CD8-positive, alpha-beta memory T cell (primary cell): ENCODE measurements at places on chromosomes 6 and 20.

DNA sequence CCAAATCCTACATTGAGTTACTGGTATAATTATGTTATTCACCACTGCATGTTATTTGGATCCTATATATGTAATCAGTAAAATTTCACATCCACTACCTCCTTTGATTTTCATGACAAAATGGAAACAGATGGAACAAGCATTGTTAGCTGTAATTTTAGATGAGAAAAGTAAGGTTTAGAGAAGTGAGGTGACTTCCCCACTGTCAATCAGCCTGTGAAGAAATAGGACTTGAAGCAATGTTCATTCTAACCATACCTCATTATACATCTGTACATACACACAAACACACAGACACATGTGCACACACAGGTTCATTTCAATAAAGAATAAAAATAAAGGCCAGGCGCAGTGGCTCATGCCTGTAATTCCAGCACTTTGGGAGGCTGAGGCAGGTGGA is 23.7 kb upstream of the QKI start:
- no peak for DNase-seq

DNA sequence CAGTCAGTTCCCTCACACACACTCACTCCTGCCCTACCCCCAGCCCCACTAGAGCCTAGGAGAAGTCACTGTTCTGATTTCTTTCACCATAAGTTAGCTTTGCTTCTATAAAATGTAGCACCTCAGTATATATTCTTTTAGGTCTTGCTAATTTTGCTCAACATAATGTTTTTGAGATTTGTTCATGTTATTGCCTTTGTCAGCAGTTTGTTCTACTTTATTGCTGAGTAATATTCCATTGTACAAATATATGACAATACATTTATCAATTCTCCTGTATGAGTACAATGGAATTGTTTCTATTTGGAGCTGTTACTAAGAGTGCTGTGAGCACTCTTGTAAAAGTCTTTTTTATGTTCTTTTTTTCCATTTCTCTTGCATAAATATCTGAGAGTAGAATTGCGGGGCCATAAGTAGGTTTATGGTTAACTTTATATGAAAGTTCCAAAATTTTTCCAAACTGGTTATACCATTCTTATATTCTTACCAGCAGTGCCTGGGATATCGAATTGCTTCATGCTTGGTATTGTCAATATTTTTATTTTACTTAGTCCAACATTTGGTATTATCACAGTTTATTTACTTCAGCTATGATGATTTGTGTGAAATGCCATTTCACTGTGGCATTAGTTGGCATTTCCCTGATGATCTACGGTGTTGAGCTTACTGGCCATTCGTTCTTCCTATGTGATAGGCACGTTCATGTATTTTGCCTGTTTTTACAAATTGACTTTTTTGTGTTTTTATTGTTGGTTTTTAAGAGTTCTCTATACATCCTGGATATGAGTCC is 25.3 kb downstream of the EDN1 start:
- no peak for DNase-seq

DNA sequence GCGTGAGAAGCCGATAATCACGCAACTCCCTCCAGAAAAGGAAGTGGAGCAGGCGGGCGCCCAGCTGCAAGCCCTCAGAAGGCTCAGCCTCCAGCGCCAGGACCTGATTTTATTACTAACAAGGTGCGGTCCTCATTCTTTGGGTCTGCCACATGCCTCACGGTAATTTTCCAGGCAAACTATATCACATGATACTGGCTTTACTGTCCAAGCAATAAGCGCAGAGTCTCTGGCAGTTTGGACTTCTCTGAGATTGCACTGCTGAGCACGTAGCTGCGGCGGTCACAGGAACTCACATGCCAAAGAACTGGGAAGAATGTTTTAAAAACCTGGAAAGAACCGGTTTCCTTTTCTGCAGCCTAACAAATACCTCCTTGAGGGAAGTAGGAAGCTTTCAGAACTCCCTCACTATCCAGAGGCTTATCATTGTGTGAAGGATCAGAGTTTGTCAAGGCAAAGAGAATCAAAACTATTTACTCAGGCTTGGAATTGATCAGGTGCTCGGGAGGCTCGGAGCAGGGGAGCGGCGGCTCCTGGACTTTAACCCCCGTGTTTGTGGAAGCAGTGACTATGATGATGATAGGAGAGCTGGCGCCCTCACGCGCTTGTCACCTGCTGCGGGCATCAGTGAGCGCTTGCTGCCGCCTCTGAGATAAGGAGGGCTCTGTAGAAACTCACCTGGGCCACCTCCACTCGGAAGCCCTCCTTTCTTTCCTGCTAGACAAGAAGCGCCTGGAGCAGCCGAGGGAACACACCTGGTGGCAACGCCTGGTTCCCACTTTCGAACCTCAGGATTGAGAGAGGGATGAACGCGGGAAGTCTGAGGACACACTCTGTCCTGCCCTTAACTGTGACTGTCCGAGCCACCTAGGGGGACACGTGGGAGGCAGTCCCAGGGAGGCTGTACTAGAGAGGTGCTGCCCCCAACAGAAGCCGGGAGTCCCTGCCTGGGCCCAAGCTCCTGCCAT is 27.2 kb upstream of the SYNJ2 start:
- no peak for DNase-seq

DNA sequence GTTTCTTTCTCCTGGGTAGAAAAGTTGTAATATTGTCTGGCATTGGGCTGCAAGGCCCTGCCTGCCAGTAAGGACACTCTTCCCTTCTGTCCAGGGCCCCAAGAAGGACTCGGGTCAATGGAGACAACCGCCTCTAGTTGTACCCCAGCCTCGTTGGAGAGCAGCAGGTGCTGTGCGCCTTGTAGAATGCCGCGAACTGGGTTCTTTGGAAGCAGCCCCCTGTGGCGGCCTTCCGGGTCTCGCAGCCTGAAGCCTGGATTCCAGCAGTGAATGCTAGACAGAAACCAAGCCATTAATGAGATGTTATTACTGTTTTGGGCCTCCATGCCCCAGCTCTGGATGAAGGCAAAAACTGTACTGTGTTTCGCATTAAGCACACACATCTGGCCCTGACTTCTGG is 37.0 kb downstream of the PLCG1 start:
- DNase-seq, result no peak

- DNase-seq, result no peak
These were observed 239.1 kb downstream of the THBS2 start for GRCh38 chr6:169014211-169015197.

DNA sequence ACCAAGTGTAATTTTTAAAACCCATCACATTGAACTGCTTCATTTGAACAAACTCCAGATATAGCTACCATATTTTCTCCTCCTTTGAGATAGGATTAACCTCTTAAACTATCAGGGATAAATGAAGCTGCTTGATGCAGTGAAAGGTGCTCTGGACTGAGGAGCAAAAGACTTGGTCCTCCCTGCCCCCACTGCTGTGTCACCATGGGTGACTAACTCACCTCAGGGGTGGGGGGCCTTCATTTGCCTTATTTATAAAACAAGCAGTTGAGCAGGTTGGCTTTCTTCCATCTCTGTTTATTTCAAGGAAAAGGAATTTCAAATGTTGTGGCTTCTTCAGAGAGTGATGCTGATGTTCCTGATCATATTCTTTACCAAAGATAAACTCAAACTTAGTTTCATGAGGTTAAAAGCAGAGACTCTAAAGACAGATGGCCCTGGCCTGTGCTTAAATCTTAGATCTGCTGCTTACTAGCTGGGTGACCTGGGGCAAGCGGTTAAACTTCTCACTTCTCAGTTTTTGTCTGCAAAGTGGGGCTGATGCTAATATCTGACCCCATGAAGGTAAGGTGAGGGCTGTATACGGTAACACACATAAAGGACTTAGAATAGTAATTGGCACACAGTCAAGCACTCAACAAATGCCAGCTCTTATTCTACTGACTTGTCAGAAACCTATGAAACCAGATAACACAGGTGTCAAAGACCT is 50.5 kb downstream of the FHL5 start:
- DNase-seq, result no peak

GRCh38 chr6:129481706-129482105 is 228.3 kb downstream of the ARHGAP18 start:
- DNase-seq, result no peak

DNA sequence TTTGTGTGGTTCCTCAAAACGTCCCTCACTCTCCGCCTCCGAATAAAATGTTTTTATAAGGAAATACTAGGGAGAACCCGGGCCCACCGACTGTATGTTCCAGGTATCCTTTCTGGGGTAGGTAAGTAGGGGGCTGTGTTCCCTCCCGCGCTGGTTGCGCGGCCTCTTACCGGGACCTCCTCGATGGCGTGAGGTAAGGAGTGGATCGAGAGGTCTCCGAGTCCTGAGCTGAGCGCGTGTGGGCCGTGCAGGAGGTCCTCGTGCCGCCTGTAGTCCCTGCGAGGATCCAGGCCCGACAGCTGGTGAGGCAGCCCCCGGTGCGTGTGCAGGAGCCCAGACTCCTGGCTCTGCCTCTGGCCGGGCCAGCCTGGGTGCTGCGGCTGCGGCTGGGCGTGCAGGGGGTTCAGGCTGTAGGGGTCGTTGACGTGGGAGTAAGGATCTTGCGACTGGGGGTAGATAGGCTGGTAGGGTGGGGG is 5.1 kb downstream of the TFAP2A start:
- no peak for DNase-seq

- DNase-seq, result no peak
These were observed 91.3 kb upstream of the PRDM1 start for GRCh38 chr6:105994591-105995390.

GRCh38 chr20:59400708-59401107 is 100.3 kb downstream of the EDN3 start:
- DNase-seq, result no peak

- no peak for DNase-seq
These were observed 51.3 kb downstream of the KCNQ2 start for GRCh38 chr20:63421094-63421692.

DNA sequence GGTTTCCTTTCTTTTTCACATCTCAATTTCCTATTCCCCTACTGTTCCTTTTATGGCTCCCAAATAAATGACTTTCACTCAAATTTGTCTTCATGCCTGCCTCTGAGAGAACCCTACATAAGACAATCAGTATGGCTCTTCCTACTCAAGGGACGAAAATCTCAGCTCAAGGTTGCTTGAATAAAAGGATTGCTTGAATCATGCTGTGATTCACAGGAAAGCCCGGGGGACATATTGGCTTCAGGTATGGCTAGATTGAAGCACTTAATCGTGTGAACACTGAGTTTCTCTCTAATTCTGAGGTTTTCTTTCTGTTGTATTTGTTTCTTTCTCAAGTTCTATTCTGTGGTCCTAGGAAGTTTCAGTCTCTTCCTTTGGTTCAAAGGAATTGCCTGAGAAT is 140.3 kb upstream of the SULF2 start:
- DNase-seq, result no peak
